Ammon's horn (tissue), 1 donor: ENCODE measurements at places on chromosomes 5 and 9.

GRCh38 chr9:84216151-84216550 lies 124.4 kb downstream of the SLC28A3 start:
- no peak for DNase-seq

- DNase-seq: no peak
These were observed 30.8 kb downstream of the ZSWIM6 start for GRCh38 chr5:61362796-61363368.

DNA sequence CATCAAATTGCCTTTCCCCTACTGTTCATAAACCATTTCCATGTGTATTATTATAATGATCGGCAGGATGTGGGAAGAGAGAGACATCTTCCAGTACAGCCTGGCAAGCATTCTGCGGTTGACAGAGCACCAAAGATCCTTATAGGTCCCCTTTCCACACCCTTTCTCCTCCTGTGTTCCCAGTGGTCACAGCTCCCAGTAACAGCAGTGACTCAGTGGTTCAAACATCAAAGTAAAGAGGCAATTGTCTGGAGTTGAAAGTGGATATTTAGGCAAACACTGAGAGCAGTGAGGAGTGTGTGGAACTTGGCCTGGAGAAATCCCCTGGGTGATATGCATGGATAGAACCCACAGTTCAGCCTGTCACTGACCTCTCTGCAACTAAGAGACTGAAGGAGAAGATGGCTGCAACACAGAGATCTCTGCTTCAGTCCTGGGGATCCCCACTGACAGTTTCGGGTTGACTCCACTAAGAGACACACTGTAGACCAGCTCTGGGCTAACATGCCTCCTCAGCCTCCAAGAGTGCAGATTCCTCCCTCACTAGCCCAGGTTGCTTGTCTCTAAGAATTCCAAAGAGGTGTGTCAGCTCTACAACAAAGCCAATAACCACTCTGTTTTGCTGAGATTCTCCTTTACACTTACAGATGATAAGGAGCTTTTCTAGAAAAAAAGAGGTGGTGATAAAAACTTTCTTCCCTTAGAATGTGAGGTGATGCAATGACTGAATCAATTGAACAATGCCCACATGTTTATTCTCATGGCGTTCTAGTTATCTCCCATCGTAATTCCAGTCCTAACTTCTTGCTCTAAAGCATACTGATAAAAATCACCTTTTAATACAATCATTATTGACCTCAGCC lies 94.4 kb upstream of the IL6ST start:
- DNase-seq: no peak

DNA sequence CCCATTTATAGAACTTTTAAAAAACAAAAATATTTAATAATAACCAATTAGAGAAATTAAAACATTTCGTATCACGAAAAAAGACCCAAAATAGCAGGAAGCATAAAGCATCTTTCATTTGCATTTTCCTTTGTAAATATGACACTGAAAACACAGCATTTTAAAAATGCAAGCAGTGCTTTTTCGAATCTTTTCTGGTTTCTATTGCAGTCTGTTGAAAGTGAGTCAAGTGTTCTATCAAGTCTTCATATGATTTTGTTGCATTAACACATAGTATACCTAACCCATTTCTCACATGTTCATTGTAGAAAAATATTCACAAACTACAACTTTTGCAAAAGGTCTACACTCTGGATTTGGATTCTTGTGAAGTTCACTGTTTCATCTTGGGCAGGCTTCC lies 198.8 kb downstream of the SEMA5A start:
- DNase-seq: no peak

DNA sequence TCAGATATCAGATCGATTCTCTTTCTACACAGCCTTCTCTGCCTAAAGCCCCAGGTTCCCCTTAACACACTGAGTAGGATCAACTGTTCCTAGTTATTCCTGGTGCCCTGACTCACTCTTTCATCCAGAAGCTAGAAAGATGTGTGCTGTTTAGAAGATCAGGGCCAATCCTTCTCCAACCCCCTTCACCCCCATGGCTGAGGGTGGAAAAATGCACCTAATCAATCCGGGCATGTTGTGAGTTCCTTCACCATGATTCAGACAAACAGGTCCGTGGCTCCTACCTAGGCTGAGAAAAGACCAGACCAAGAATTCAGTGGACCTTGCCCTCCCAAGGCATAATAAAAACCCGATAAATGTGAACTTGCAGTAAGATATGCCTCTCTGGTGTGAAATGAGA lies 85.4 kb upstream of the EQTN start:
- no peak for DNase-seq

DNA sequence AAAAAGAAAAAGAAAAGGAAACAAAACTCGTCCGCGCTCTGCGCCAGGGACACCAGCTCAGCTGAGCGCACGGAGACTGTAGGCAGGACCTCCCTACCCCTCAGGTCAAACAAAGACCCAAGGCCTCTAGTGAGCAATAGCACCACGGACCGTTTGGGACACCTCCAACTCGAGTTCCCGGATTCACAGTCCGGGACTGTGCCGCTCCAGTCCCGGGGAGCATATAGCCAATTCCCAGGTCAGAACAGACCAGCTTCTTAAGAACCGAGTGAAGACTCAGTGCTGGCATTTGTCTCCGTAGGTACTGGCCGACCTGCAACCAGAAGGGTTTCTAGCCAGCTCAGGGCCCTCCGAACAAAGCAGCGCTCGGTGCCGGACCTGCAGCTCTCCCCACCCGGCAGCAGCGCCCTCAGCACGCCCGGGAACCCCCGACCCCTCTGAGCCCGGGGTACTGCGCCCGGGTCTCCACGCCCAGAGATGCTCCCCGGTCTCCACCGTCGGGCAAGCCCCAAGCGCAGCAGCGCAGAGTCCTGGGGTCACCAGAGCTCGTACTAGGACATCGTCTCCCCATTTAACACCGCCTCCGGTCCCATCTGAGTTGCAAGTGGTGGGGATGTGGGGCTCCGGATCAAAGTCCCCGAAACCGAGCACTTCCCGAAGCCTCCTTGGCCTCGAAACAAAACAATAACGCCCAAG lies 591 bp downstream of the ABCA1 start:
- DNase-seq: peak; percentile 46

- no peak for DNase-seq
These were observed 207.7 kb downstream of the FRMD3 start for GRCh38 chr9:83330207-83331196.

GRCh38 chr5:132887283-132887682 lies 13.8 kb downstream of the LEAP2 start:
- DNase-seq: no peak

GRCh38 chr5:126414874-126415502 lies 8.2 kb upstream of the GRAMD2B start:
- DNase-seq: peak; percentile 69

DNA sequence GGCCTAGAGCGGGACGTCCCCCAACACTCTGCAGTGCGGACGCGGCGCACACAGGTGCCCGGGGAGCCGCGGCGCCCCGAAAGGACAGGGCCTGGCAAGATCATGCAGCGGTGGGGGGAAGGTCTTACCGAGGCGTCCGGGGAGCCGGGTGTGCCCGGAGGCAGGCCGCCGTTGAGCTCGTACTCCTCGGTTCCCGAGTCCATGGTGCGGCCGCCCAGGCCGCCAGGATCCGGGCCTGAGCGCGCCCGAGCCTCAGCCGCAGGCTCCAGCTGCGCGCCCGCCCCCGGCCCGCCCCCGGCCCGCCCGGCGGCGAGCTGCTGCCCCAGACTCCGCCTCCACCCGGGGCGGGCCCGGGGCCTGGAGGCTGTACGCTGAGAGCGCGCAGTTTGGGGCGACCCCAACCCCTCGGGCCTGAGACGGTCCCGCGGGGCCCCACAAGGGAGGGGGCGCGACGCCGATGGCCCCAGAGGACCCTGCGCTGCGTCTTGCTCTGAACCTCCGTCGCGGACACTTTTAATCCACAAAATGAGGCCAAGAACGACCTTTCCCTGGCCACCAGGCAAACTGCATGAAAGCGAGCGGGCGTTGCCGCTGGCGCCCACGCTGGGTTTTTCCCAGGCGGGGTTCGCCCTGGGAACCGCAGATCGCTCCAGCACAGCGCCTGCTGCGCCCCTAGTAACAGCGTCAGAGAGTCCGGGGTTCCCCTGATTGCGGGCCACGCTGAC lies at the start of gene NINJ1:
Gene NINJ1, minus strand, starts transcription at position 237 of the 725 bp plus-strand sequence. Its CDS starts 34 bp downstream, at position 203.
- DNase-seq: peak; percentile 74

- DNase-seq: no peak
These were observed 35.6 kb downstream of the TNFSF8 start for GRCh38 chr9:114894609-114895433.

- DNase-seq: no peak
These were observed 80.4 kb downstream of the DIRAS2 start for GRCh38 chr9:90562229-90562628.

DNA sequence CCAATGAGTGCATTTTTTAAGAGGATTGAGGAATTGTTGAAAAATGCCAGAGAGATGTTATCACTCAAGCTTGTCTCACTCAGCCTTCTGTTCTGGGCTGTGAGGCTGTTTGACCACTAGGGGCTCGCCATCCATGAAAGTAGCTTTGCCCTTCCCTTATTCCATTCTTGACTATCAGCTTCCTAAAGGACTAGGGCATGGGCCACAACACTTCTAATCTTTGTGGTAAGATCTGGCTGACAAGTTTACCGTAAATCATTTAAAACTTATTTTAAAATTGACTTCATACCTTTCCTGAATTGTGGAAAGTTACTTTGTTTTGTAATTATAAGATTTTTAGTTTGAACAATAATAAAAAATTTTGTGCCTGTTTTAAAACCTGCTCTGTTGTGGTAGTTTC lies 49.5 kb downstream of the TJP2 start:
- DNase-seq: peak; percentile 54

- no peak for DNase-seq
These were observed 48.2 kb downstream of the GABBR2 start for GRCh38 chr9:98660541-98660940.

DNA sequence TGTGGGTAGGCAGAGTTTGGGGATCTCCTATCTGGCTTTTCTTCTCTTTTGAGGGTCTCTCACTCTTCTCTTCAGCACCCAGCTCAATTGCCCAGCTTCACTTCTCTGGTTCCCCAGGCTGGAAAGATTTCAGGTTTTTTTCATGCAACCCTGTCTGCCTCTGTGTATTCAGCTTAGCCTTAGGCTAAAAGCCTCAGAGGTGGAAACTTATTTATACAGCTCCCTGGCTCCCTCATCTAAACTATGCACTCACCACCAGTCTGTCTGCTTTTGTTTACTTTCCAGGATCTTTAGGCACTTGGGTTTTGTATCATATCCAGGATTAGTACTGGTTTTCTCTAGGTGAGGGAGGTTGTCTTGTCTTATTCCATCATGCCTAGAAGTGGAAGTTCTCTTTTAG lies 540.2 kb upstream of the TRPC7 start:
- DNase-seq: no peak

DNA sequence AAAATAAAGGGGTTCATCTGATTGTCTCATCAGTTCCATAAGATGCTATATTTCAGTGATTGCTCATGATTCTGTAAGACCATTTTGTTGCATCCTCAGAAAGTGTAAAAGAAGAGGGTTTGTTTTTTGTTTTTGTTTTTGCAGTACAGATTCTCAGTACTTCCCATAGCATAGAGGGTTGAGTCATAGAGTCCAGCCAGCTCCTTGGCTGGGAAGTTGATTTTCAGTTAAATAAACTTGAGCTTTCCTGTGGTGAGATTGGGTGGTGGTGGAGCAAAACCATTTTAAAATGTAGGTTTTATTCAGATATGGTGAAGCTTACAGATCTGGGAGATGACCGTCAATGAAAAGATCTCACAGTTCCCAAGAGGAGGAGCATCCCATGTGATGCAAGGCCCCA lies 48.2 kb downstream of the DAPK1 start:
- DNase-seq: no peak

- no peak for DNase-seq
These were observed 27.5 kb downstream of the FNIP1 start for GRCh38 chr5:131769336-131769735.

- peak; percentile 15 for DNase-seq
These were observed 65.8 kb upstream of the NFIL3 start for GRCh38 chr9:91489361-91489899.

GRCh38 chr5:159049844-159050315 lies 49.8 kb downstream of the EBF1 start:
- peak; percentile 8 for DNase-seq

GRCh38 chr5:137367951-137368350 lies 131.2 kb downstream of the SPOCK1 start:
- DNase-seq: no peak

GRCh38 chr5:147188200-147189108 lies 46.4 kb upstream of the STK32A start:
- peak; percentile 87 for DNase-seq

DNA sequence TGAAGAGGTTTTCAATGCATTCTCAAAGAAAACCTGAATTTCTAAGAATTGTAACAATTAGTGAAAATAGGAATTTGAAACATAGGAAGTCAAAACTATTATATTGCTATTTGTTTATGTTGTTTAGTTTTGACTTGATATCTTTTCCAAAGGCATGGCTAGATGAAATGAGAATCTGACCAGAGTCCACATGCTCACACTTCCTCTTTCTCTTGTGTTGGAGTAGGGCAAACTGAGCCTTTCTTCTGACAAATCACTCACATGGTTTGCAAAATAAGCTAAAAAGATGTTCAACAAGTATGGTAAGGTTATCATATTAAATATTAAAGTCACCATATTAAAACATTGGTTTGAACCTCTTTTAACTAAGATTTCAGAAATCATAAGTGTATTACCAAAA lies 512.6 kb downstream of the ISL1 start:
- DNase-seq: no peak

DNA sequence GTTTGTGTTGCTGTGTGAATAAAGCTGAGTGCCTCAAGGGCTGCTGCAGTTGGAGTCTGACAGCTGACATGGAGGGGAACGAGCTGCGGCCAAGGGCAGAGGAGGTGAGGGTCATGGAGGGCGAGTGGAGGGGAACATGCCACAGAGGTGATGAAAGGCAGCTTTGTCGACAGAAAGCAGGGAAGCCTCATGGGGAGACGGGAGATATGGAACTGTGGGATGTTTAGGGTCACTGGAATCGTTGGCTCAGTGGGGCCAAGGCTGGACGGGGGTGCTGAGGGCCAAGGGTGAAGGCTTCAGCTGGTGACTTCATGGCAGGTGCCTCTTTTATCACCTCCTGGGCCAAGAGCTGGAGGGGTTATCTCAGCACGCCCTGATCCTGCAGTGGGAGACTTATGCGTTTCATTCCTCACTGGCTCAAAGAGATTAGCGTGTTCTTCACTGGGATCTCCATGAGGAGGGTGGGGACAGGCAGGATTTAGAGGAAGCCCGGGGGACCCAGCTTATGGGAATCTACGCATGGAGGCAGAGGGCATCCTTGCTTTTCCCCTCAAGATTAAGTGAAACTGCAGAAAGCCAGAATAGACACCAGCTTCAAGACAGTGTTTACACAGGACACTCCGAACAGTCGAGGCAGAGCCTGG lies 42.2 kb downstream of the FAM240B start:
- no peak for DNase-seq

DNA sequence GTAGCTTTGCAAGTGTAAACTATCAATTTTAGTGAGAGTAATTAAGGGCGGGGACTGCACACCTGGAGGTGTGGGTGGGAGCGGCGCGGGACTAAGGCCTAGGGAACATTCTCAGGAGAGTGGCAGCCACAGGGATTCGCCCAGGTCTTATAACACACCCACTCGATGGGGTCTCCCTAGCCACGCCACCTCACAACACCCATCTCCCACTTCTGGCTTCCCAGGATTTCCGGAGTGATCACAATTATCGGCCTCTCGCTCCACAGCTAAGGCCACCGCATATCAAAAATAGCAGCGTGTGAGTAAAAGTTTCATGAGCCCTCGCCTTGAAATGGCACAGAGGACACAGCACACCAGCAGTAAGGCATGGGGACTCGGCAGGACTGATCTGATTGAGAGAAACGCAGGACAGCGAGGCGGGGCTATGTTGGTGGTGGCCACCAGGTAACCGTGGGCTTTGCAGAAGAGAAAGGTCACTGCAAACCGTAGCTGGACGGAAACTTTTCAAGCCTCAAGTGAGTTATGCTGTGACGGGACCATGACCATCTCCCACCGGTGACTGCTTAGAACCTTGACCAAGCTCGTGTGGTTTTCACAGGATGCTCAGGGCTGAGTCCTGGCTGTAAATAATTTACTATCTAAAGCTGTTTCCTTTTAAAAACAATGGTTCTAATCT lies 1.1 kb upstream of the LPAR1 start:
- no peak for DNase-seq
